Stimulated activated CD8-positive, alpha-beta memory T cell treated with anti-CD3 and anti-CD28 coated beads, Interleukin-12 subunit alpha, Interleukin-12 subunit beta, amount 100 ng/mL, for 4 hours (primary cell): ENCODE measurements at places on chromosomes 7 and 10.
A peak's percentile ranks its signal among the peaks of the same experiment; 100 is the strongest.

DNA sequence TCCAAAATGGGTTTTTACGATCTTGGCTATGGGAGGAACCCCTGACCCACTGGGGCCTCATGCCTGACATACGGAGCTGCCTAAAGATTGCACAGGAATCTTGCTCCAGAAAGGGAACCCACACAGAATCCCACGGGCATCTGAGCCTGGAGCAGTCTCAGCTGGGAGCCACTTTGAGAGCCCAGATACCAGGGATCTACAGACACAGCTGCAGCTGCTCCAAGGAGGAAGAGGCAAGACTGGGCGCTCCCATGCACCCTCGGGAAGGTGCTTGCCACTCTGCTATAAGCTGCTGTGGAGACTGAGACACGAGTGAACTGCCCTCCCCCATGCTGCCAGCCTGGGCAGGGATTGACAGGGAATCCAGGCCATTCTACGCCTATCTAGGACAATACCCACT lies 202.5 kb downstream of the REEP3 start:
- no peak for DNase-seq

DNA sequence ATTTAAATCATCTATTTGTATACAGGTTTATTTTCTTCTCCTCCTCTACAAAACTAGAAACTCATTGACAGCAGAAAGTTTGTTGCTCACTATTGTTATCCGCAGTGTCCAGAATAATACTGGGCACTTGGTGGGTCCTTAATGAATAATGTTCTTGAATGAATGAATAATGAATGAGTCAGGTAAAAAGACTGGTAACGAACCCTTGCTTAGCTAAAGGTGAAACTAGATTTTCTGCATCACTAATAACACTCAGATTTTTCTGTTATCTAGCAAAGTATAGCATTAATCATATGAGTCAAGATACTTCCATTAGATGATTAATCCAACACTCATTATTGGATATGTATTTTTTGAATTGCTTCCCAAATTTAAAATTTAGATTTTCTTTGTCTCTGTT lies 953.2 kb downstream of the SORCS3 start:
- no peak for DNase-seq

- DNase-seq = no peak
These were observed 602.8 kb downstream of the NRG3 start for GRCh38 chr10:82477776-82478175.

GRCh38 chr7:102169651-102170392 lies 116.8 kb upstream of the SH2B2 start:
- DNase-seq = no peak

DNA sequence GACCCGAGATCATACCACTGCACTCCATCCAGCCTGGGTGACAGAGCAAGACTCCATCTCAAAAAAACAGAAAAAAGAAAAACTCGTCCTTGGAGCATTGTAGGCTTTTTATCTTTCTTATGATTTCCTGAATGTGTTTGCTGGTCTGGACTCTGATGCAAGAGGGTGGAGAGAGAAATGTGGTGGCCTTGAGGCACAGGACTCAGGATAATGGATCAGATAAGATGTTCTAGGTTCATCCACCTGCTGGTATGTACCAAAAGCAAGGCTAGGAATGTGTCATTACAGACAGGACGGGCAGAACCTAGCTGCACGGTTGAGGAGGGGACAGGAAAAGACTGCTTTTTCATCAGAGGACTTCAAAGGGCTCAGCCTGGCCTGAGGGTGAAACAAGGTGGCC lies 33.5 kb downstream of the GCC1 start:
- no peak for DNase-seq

DNA sequence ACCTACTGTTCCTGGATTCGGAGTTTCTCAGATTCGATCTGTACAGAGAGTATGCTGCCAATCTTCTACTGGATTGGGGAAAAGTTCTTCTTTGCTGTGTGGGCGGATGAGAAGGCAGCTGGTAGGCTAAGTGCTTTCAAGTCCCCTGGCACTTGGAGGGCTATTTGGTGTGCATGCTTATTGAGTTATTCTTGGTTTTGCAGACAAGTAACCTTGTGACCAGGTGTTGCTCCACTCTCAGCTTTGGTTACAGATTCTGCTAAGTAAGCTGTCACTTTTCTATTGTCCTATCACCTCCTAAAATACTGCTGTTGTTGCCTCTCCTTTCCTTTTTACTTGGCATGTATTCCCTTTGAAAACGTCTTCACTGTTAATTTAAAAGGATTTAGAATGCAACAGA lies 1375.1 kb upstream of the LRRTM3 start:
- DNase-seq = no peak

GRCh38 chr7:23120106-23120505 lies 14.5 kb downstream of the KLHL7 start:
- DNase-seq = no peak

DNA sequence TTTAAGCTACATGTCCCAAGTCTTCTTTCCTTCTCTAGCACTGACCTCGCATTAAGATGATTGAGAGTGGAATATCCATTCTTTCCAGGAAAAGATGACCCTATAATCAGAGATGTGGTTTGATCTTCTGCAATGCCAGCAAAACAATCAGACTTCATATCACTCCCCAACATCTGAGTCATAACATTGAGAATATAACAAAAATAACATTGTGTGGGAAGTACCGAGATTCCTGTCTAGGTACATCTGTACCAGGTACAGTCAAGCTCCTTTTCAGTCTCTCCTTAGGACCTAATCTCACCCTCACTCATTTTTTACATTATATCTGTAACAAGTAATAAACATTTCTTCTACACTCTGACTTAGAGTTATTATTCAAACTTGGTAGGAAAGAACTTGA lies 201.6 kb downstream of the LRRTM3 start:
- no peak for DNase-seq

DNA sequence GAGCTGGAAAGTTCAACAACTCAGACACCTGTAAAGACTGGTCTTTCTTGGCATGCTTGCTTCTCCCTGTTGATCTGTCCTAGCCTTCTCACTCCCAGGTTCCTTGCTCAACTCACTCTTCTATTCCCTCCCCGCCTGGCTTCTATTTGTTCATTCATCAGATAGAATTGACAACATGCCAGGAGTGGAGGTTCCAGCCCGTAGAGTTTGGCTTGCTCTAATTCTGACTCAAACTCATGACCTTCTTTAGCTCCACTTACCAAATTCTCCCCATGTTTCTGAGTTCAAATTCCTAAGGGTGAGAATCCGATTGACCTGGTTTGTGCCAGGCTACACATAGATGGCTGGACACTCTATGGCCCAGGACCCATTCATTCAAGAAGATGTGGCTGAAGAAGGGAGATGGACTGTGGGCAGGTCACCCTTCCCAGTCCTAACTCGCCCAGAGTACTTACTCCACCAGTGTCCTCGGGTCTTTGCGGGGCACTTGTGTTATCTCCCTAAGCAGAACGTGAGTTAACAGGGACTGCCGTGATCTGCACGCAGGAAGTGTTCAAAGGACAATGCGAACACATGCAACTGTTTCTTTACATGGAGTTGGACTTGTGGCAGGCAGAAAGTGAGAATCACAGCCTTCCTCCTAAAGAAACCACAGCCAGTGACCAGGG lies 4.0 kb upstream of the TMEM236 start:
- DNase-seq = no peak

DNA sequence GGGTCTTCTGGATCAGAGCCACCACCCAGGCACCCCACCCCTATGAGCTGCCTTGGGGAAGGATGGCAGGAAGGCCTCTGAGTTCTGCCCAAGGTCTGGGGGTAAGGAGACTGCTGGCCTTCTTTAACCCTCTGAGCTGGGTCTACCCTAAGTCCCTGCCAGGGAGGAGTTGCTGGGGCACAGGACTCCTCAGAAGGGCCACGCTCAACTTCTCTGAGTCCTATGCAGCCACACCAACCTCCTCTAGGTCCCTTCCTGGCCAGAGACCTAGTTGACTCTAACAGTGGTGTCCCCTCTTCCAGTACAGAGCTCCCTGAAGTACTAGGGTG lies 2.6 kb upstream of the NEURL1 start:
- DNase-seq = no peak

DNA sequence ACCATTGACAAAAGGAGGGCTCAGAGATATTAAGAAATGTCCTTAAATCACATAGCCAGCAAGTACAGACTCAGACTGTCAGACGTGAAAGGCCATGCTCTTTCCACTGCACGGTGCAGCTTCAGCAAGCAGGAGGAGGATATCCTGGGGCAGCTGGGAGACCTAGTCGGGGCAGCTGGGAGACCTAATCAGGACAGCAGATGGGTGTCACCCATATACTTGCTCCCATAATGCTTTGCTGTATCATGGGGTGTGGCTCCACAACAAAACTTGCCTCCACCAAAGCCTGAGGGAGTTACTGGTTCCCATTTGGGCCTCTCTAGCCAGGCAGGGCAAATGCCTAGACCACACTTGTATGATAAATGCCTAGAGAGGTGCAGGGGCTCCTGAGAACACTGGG lies 55.4 kb downstream of the GRID1 start:
- no peak for DNase-seq

GRCh38 chr7:11819271-11819670 lies 12.7 kb downstream of the THSD7A start:
- no peak for DNase-seq

GRCh38 chr7:26153823-26154783 lies 2.1 kb downstream of the NFE2L3 start:
- no peak for DNase-seq

- DNase-seq = no peak
These were observed 393.7 kb upstream of the MBL2 start for GRCh38 chr10:53166325-53166724.

- DNase-seq = no peak
These were observed 21.3 kb downstream of the ZEB1 start for GRCh38 chr10:31340343-31340742.

- DNase-seq = no peak
These were observed 134.6 kb downstream of the LHPP start for GRCh38 chr10:124596116-124596785.

- DNase-seq = no peak
These were observed 14.8 kb downstream of the CHAT start for GRCh38 chr10:49628599-49628998.

- no peak for DNase-seq
These were observed 203.5 kb upstream of the ZNF32 start for GRCh38 chr10:43852149-43852548.

DNA sequence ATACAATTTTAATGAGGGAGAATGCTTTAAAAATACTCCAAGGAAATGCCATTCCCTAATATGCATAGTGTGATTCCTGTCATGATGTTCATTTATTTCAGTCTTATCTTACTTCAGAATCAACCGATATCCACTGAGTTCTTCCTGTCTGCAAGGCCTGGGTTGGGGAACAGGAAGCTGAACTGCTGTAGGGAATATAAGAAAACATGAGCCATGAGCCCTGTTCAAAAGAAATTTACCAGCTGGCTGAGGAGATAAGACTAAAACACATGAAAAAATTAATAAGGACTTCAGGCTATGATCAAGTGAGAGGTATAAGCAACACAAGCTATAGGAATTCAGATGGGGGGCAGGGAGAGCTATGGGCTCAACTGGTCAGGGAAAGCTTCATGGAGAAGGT lies 184.7 kb downstream of the PLPP4 start:
- no peak for DNase-seq

GRCh38 chr10:87961314-87961713 lies 97.9 kb downstream of the PTEN start:
- DNase-seq = no peak

GRCh38 chr7:135731-136645 lies 56.4 kb upstream of the FAM20C start:
- no peak for DNase-seq

DNA sequence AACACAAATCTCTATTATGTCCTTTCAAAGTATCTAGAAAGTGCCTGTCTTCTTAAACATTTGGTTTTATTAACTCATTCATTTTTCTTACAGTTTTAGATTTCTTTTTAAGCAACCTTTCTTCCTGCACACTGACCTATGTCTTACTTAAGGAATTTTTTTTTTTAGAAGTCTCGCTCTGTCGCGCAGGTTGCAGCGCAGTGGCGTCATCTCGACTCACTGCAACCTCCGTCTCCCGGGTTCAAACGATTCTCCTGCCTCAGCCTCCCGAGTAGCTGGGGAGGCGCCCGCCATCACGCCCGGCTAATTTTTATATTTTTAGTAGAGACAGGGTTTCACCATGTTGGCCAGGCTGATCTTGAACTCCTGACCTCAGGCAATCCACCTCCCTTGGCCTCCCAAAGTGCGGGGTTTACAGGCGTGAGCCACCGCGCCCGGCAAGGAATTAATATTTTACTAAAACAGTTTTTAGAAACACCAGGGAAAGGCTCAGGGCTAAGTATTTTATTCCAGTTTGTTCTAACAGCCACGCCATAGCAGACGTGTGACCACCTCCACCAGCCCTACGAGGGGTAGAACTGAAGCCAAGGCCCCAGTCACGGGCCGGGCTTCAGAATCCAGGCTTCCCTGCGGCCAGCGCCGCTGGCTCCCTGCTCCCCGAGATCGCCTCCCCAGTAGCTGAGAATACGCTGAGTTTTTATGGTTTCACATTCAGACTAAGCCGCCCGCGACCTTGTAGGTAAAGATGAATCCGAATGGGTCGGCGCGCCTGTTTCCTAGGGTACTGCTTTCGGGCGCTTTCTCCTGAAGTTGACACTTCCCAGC lies 941 bp upstream of the LUC7L2 start:
- peak; percentile 6 for DNase-seq

GRCh38 chr10:97001183-97001991 lies 169.3 kb downstream of the LCOR start:
- no peak for DNase-seq

- DNase-seq = no peak
These were observed 252.6 kb downstream of the DOCK4 start for GRCh38 chr7:111953611-111954010.
